ENCODE measurements at places on chromosomes 7 and 10. TPM values are rescaled to one million over a fixed set of nuclear protein-coding genes. Genes with fewer than 3 reads are reported as not detected.

The LBX1 gene
- 0.33 TPM for polyA plus RNA-seq

The UNCX gene
- polyA plus RNA-seq = not detected

The WEE2 gene
- polyA plus RNA-seq = 0.56 TPM

The CD36 gene
- polyA plus RNA-seq = 168 TPM

The PLAC9 gene
- polyA plus RNA-seq = 50.2 TPM

The CDHR1 gene
- 0.10 TPM for polyA plus RNA-seq

The IL6 gene
- polyA plus RNA-seq = 3.9 TPM

DNA sequence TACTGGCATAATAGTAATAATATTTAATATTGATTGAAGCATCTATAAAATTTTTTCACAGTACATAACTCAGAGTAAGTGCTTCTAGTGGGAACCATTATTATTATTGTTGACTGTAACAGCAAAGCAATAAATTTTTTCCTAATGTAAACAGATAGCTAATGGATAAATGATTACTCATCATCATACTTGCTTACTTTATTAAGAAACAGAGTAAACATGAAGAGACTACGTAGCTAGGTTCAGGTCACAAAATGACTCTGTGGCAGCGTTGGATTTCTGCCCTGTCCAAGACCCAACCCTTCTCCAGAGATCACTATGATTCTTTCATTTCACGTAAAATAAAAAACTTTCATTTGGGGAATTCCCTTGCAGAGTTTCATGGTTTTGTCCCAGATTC lies 8.3 kb upstream of the ABCB5 start:
- DNase-seq = no peak

GRCh38 chr7:105841866-105842265 lies 34.5 kb downstream of the ATXN7L1 start:
- no peak for DNase-seq

DNA sequence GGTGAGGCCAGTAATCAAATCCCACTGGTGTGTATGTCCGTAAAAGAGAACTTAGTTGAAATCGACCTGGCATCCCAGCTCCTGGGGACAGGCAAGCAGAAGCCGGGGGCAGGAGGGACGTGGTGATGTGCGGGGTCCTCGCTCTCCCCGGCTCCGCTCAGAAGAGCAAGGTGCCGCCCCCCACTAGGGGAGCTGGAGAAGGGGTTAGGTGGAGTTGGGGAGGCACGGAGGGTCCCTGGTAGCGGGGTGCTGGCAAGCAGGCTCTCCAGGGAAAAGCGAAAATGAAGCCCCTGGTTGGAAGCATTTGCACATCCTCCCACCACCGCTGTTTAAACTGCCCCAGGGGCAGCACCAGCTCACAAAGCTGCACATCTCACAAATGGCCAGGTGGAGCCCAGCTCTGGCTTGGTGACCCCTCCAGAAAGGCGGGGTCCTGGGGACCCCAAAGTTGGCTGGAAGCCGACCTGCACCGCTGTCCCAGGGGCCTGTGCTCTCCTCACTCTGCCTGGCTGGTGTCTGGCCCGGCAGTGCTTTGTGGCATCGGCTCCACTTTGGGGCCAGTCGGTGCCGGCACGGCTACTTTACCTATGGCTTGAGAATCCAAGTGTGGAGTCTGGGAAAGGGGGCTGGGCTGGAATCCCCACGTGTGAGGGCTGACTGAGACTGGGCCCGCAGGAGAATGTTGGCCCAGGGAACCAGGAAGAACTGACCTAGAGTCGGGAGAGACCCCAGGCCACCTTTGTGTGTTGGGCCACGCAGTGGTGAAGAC lies 2.9 kb upstream of the CFAP46 start:
- no peak for DNase-seq

- peak; percentile 29 for DNase-seq
These were observed 23.4 kb upstream of the DPYSL4 start for GRCh38 chr10:132163278-132163765.

DNA sequence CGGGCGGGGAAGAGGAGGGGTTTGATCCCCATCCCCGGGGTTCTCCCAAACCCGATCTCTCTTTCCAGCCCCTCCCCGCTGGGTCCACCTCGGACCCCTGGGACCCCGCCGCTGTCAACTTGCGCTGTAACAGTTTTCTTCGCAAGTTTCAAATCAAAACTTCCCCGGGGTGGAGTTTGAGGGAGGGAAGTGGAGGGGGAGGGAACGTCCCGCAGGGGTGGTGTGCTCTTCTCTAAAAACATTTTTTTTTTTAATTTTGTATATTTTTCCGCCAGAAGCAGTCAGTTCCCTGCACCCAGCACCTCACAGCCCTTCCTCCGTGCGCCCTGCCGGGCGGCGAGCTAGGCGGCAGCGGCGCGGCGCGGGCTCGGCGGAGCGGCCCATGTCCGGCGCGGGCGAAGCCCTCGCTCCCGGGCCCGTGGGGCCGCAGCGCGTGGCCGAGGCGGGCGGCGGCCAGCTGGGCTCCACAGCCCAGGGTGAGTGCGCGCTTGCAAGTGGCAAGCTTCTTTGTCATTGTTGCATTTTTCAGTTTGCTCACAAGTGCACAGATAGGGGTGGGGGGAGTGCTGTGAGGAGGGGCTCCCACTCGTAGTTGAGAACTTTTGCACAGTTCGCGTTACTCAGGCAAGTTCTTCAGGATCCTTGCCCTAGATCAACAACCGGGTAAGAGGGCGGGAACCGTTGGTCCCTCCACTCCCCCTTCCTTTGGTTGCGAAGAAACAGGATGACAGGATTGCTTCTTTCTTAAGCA lies 933 bp downstream of the MDFIC start:
- DNase-seq = peak; percentile 85

DNA sequence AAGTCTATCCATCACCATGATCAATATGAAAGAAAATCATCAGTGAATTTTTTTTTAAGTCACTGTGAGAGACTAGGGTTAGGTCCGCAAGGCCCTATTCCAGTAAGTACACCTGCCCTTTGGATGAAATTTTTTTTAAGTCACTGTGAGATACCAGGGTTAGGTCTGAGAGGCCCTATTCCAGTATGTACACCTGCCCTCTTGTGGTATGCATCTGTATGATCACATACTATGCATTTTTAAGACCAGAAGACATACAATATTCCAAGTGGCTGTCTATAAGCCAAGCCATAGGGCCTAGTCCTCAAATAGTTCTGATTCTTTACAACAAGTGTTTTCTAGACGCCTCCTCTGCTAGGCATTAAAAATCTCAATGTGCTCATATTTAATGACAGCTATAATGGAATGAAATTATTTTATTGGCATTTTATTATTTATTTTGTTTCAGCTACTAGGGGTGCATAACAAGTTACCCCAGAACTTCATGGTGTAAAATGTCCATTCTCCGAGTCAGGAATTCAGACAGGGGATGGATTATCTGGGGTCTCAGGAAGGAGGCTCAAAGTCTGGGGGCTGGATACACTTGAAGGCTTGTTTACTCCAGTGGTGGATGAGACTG lies 53.1 kb downstream of the TEX36 start:
- peak; percentile 48 for DNase-seq

- no peak for DNase-seq
These were observed 11.8 kb downstream of the CEP41 start for GRCh38 chr7:130429019-130429418.

GRCh38 chr7:143176128-143176527 lies 7.1 kb upstream of the TAS2R39 start:
- DNase-seq = no peak

DNA sequence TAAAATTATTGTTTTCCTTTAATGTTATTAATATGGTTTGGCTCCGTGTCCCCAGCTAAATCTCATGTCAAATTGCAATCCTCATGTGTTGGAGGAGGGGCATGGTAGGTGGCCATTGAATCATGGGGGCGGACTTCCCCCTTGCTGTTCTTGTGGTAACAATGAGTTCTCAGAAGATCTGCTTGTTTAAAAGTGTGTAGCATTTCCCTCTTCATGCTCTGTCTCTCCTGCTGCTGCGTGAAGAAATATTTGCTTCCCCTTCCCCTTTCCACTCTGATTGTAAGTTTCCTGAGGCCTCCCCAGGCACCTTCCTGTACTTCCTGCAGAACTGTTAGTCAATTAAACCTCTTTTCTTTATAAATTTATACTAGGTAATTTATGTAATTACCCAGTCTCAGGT lies 27.5 kb downstream of the VIM start:
- DNase-seq = no peak

DNA sequence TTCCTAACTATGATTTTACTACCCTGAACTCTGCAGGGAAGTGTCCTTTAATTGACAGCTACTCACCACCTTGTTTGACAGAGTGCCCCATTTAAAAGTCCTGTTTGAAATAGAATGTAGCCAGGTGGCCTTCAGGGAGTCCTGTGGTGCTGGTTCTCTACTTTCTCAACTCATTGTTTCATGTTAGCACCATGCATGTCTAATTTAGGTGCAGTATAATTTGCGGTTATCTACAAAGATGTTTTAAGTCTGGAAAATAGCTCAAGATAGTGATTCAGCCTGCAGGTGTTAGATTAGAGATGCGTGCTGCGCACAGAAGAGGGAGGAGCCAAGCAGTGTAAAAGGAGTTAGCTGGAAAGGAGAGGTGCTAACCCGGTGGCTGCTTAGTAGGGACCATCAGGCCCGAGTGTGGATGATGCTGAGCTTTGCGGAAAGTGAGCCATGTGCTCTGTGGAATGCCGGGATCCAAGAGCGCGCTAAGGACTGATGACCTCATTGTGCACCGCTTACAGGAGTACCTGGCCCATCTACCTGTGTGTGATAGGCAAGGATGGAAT lies 1.2 kb downstream of the CCM2 start:
- DNase-seq = no peak

DNA sequence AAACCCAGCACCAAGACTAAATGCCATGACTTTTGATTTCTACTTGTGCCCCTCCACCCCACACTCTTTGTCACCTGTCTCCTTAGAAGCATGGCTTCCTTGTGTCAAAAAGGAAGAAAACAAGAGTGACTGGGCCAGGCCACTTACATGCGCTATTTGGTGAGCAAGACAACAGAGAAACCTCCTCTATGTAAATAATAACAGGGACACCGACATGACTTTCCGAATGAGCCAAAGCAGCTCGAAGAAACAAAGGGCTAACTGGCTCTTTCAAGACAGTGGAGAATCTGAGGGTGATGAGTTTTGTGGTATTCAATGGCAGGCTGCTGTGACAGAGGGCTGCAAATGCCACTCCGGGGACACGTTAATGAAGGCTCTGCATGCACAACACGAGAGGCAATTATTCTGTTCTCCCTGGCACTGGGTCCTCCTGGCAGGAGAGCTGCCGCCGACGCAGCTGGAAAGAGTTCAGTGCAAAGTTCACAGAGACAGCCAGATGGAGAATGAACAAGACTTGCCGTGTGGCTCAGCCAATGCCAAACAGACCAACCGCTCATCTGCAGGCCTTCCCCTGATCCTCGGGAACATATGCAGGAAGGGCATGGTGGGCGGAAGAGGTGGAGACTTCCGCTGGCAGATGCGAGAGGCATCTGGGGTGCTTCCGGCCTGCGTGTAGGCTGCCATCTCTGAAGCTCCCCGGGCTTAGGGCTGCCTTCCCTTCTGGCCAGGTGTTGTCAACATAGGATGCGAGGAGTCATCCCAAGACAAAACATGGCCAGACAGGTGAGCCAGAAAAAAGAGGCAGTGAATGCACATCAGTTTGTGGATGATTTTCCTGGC lies 59.1 kb upstream of the SMNDC1 start:
- no peak for DNase-seq

- no peak for DNase-seq
These were observed 34.0 kb downstream of the BRI3 start for GRCh38 chr7:98315318-98315993.

DNA sequence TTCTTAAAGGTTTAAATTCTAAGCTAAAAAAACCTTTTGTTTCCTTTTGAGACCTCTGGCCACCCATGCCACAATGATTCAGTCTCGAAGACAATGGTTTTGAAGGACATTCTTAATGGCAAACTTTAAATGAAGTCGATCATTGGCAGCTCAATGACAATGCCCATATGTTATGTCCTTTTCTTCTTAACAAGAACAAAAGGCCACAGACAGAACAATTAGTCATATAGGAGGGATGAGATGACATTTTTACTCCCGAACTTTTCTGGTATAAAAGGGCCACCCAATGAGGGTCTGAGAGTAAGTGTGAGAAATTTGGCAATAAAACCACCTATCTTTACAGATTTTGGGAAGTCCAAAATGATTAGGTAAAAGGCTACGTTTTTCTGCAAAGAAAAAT lies at the start of gene NPS:
Gene NPS, plus strand, starts transcription at position 301 of the 400 bp plus-strand sequence. Its CDS starts 60 bp downstream, at position 361.
- DNase-seq = no peak

DNA sequence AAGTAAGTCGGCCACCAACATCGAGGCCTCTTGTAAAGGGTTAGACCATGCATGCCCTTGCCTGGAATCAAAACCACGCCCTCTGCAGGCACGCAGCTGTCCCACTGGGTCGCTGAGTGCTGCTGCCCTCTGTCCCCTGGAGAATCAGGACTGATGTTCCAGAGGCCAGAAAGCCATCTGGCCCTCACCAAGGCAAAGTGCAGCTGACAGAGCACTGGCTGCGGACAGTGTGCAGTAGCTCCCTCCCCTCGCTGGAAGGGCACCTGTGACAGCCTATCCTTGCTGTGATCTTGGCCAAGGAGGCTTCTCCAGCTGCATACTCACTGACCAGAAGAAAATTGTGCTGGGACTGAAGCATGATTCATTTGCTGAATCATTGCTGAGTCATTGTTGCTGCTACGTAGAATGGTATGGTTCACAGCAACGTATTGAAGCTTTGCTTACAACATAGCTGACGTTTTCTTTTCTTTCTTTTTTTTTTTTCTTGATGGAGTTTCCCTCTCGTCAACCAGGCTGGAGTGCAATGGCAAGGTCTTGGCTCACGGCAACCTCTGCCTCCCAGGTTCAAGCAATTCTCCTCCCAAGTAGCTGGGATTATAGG lies 30.4 kb downstream of the DDC start:
- DNase-seq = no peak

DNA sequence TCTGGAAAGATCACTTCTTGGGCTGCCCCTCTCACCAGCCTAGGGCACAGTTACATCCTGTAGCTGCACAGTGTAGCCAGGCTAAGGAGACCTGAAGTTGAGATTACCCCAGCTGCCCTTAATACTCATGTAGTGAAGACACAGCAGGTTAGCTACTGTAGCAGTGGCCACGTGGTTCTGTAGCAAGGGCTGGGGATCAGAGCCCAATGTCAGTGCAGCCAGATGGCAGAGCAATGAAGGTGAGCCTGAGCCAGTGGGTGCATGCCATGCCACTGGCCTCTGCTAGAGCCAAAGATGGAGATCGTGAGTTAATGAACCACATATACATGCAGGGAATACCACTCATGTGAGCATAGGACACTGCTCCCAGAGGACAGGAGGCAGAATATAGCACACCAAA lies 15.5 kb downstream of the AMPH start:
- no peak for DNase-seq

GRCh38 chr10:74900297-74900696 lies 73.9 kb downstream of the KAT6B start:
- no peak for DNase-seq

GRCh38 chr10:49324711-49325110 lies 25.7 kb downstream of the C10orf71 start:
- DNase-seq = no peak

Data from left lung (tissue), 14 donors.